HEK293T (cell line): ENCODE measurements at places on chromosomes 7 and 10.

GRCh38 chr10:46285300-46285699, 1.5 kb upstream of the ANTXRL start:
- no peak for DNase-seq

DNA sequence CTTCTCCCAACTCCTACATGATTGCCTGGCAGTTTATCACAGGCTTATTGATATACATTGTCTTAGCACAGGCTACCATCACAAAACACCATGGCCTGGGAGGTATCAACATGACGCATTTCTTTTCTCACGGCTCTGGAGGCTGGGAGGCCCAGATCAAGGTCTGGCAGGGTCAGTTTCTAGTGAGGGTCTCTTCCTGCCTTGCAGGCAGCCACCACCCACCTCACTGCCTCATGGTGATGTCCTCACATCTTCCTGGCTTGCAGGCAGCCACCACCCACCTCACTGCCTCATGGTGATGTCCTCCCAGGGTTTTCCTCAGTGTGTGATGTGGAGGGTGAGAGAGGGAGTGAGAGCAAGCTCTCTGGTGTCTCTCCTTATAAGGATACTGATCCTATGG, 599.3 kb upstream of the MKI67 start:
- DNase-seq = no peak

- no peak for DNase-seq
Measured at GRCh38 chr7:125084196-125084595, 154.6 kb upstream of the POT1 start.

DNA sequence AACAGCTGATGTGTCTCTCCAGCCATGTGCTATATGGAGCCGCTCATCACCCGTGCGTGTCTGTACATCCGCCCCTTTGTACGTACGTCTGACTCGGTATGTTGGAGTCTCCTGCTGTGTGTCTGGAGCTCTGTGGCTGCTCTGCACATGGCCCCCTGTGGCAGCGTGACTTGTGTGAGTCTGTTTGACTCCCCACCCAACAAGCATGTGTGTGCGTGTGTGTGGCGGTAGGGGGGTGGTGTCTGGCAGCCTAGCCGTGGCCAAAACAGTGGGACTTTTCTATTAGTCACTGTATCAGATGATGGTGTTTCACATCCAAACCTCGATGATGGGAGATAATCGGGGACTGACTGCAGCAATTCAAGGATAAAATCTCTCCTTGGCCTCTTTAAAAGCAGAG, 94.1 kb downstream of the COL13A1 start:
- no peak for DNase-seq

DNA sequence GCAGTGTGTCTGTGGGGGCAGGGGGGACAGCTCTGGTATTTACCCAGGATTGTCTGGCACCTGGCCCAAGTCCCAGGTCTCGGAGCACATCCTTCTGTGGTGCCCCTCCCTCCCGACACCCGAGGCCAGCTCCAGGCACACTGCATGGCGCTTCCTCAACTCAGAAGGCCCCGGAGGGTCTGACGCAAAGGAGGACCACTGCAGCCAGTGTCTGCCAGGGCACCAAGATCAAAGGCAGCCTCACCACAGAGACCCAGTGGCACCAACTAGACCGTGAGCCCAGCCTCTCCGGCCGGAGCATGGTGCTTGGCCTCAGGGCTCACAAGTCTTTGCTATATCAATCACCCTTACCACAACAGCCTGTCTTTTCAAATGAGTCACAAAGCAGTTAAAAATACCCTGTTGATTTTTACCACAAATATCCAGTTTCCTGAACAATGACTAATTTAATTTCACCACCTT, 99.3 kb upstream of the DDC start:
- no peak for DNase-seq

- DNase-seq = no peak
Measured at GRCh38 chr10:56370217-56371113, 9.4 kb upstream of the ZWINT start.

DNA sequence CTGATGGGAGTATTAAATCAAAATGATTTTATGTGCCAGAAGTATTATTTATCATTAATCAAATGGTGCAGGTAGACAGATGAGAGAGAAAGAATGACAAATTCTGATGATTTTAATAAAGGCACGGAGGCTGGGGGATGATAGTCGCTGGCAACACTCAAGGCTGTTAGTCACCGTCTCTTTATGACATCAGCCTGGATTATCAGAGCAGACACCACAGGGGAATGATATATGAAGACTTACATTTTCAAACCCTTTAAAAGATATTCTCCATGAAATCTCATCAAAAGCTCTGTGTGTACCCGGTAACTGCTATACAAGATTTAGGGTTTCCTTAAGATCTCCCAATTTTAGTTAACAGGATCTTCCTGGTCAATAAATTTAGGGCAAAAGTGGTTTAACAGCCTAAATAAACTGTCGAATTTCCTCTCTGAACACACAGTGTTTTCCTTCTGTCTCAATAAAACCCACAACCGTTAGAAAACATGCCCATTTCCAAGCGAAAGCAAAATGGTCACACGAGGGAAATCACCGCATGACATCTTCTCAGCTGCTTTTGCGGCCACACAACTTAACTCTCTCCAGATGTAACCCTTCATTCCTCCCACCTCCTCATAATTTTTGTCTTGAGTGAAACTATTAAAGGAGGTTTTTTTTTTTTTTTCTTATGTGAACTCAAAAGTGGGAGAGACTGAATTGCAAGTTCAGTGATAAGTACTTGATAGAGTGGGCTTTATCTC, 133.2 kb upstream of the FAM171A1 start:
- no peak for DNase-seq

DNA sequence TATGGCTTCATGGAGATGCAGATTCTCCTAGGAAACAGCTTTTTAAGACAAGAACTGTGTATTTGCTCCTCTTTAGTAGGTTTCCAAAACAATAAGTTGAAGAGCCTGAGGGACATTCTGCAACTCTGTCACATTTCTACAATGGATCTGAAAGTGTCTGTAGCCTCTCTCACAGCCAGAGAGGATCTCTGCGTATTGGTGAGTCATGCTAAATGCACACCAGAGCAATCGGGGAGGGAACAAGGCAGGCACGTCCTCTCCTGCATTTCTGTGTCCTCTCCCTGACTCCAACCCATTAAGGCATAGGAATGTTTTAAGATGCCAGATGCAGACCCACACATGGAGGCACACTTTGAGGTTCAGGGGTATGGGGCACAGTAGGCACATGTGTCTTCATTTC, 1126.4 kb upstream of the GHITM start:
- DNase-seq = no peak

- no peak for DNase-seq
Measured at GRCh38 chr7:12809476-12809875, 122.0 kb downstream of the ARL4A start.

- DNase-seq = no peak
Measured at GRCh38 chr10:71756311-71757191, 16.8 kb downstream of the VSIR start.

DNA sequence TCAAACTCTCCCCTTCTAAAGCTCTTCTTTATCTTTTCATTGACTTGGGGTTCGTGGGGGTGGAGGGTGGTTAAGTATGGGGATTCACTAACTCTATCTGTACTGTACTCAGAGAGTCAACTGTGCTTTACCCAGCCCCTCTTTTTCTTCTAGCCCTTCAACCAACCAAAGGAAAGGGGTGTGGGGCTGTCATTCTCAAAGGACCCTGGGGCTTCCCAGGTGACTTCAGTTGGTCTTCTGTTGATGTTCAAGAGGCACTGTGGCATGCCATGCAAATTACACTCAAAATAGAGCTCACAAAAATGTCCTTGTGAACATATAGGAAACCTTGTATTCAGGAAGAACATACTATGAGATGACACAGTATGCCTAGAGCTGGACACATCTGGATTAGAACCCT, 16.9 kb upstream of the RHOBTB1 start:
- no peak for DNase-seq

- peak; percentile 68 for DNase-seq
Measured at GRCh38 chr7:29989257-29989995, at the start of gene SCRN1. SCRN1 (minus strand) TSS chr7:29989801; CDS start chr7:29969067, 20,734 bp downstream.

- no peak for DNase-seq
Measured at GRCh38 chr10:38093816-38094157, 350 bp upstream of the ZNF37A start.

DNA sequence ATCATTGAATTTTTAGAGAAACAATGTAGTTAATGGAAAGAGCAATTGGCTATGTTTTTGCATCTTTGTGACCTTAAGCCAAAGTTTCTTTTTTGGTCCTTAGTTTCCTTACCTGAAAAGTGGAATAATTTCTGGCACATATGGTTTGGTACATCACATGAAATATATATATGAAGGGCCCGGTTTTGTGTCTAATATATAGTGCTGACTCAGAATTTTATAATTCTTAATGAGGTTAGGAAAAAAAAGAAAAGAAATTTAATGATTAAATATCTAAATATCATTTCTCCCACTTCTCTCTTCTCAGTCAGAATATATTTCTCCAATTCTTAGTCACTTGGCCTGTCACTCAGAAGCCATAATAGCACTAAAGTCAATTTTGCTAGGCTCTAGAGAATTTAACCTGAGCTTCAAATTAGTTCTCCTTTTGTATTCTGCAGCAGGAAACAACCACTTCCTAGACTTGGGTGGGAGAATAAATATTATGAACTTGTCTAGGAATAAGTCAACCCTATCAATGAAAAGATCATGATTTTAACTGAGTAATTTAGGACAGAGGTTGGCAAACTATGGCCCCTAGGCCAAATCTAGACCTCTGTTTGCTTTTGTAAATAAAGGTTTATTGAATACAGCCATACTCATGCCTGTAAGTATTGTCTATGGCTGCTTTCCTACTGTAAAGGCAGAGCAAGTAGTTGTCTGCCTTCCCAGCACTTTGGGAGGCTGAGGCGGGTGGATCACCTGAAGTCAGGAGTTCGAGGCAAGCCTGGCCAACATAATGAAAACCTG, 34.6 kb downstream of the PPP1R9A start:
- DNase-seq = no peak

DNA sequence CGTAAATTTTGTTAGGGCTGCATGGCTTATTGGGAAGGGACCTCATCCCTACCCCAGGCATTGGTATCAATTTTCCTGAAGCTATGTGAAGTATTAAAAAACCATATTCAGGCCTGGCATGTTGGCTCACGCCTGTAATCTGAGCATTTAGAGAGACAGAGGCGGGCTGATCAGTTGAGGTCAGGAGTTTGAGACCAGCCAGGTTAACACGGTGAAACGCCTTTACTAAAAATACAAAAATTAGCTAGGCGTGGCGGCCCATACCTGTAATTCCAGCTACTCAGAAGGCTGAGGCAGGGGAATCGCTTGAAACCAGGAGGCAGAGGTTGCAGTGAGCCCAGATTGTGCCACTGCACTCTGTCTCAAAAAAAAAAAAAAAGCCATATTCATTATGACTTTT, 7.1 kb downstream of the TASOR2 start:
- no peak for DNase-seq

DNA sequence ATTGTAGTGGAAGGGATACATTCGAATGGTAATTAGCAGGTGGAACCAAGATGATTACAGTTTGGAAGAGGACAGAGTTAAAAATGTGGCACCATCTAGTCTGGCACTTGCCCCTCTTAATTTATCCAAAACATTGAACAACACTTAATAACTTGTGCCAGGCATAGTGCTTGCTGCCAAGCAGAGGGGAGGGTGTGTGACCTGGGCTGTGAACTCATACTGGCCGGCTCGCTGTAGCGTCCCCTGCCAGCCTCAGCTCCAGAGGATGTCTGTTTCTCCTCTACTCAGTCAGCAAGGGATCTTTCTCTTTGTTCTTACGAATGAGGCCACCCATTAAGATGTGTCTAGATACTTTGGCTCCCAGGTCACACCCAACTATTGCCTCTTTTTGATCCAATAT, 179.4 kb upstream of the INHBA start:
- DNase-seq = no peak

GRCh38 chr10:1291178-1292090, 235.2 kb downstream of the WDR37 start:
- DNase-seq = no peak

DNA sequence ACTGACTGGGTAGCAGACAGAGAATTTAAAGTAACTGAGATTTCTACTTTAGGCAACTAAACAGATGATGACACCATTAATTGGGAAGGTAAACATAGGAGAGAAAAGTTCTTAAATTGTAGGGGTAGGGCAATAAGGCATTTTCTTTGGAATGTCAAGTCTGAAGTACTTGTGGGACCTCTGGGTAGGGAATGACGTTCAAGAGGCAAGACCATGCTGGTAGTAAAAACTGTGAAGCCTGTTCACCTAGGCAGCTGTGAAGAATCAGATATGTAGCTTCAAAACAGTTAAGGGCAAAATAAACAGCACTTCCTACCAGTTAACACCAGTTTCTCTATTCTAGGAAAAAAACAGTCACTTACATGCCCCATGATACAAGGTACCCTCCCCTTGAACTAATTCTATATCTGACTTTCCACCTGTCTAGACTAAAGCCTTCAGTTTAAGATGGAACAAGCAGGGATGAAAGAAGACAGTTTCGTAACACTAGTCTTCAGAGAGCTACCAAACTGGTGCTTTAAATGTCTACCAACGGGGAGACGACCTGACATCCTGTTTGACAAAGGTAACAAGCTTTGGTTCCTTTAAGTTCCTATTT, 63.1 kb upstream of the KCNIP2 start:
- DNase-seq = no peak

DNA sequence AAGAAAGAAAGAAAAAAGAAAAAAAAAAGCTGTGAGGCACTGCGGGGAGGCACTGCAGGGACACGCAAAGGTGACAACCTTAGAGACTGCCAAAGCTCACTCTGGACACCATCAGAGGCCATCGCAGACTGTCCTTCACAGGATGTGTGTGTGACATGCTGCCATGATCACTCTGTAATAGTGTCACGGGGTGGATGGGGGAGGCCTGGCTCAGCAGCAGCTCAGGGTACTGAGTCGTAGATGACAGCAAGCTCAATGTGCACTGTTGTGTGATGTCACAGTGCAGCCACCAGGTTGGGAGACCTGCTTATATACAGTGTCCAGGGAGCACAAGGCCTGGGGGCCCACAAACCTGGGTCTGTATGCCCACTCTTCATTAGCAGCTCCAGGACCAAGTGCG, 83.3 kb downstream of the SLIT1 start:
- no peak for DNase-seq

GRCh38 chr10:18505456-18506118, 145.8 kb downstream of the NSUN6 start:
- DNase-seq = no peak

GRCh38 chr7:127988751-127989150, 42.5 kb downstream of the LRRC4 start:
- no peak for DNase-seq

DNA sequence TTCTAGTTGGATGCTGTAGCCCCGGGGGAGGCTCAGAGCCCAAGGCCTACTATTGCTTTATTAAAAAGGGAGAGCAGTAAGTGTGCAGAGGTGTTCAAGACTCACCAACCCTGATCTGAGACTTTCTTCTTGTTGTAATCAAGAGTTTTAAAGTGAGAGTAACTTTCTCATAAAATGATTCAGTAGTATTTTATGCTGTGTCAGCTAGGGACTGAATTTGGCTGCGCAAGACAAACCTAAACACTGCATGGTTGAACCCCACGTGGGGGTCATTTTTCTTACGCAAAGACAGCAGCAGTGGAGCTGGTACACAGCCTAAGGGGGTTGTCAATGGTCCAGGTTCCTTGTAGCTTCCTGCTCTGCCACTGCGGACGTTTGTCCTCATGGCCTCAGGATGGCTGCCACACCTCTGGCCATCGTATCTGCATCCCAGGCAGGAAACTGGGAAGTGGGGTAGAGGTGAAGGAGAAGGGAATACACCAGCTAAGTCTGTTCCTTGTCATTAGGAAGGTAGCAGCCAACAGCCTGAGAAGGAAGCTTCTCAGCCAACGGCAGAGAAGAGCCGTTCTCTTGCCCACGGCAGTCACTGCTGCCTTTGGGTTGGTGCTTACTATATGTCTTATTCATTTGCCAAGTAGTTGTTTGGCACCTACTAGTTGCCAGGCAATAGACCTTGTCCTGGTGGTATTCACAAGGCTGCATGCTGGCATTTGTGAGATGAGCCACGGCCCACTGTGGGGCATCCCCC, 44.7 kb downstream of the ELFN1 start:
- DNase-seq = no peak
